ENCODE measurements at places on chromosomes 3 and 15.
A peak's percentile ranks its signal among the peaks of the same experiment; 100 is the strongest.

- no peak for DNase-seq
Measured at GRCh38 chr15:65873256-65873655, 4.0 kb downstream of the RAB11A start.

- DNase-seq = no peak
Measured at GRCh38 chr3:67704322-67704721, 49.9 kb upstream of the SUCLG2 start.

- peak; percentile 10 for DNase-seq
Measured at GRCh38 chr3:117735481-117736101, 1026.0 kb downstream of the TUSC7 start.

DNA sequence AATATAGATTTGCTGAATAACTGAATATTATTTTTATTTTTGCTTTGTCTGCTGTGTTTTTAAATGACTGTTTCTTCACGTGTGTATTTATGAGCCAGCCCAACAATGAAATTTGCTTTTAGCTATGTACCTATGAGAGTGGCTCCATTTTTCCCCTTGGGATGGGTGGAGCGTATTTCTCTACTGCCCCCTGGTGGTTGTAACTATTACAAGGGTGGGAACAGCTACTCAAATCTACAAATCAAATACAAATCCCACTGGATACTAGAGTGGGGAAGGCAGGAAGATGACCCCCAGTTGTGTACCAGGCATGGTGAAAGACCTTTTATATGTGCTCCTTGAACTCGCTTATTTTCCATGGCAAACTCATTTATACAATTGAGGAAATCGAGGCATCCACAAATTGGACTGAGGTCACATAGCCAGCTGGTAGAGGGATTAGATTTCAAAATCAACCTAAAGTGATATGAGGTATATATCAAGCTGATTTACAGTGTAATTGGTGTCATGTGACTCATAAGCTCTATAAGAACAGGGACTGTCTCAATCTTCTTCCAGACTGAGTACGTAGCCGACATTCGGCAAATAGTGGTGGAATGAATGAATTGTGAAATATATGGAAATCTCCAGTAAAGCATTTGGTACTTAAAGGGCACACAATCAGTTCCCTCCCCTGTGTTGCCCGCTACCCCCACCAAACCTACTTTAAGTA is 69.5 kb upstream of the VEPH1 start:
- peak; percentile 67 for DNase-seq

GRCh38 chr3:131796558-131797198 is 238.1 kb downstream of the CPNE4 start:
- no peak for DNase-seq

GRCh38 chr3:2656806-2657777 is 453.1 kb downstream of the IL5RA start:
- no peak for DNase-seq

- no peak for DNase-seq
Measured at GRCh38 chr15:64858021-64858575, 16.4 kb downstream of the PLEKHO2 start.

- no peak for DNase-seq
Measured at GRCh38 chr3:101278727-101279126, 41.6 kb downstream of the IMPG2 start.

- peak; percentile 57 for DNase-seq
Measured at GRCh38 chr3:119831941-119832371, 50.1 kb downstream of the NR1I2 start.

DNA sequence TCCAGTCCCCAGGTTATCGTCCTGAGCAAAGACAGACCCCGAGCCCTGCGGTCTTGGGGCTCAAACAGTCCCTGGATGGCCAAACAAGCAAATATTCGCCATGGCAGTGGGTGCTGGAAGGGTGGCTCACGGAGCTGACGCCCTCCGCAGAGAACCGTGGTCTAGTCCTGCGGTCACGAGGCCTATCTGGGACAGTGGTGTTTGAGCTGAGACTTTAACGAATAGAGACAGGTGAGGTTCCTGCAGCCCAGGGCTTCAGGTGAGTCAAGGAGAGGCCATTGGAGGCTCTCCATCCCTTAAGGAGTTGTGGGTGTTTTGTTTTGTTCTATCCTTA is 399 bp upstream of the SUCLG2 start:
- DNase-seq = no peak

DNA sequence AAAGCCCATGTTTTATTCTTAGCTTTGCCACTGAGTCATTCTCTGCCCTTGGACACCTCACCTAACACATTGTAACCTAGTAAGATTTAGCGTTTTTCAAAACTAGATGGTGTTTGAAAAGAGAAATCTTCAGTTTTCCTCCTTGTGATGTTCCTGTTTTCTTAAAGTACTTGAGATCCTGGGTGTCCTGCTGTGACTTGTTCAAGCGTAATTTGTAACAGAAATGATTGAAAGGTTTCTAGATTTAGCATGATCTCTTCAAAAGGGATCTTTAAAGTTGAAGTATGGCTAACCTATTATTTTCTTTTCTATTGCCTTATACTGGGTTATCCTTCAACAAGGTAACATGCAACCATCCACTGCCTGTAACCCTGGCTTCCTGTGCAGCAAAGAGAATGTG is 32.6 kb upstream of the SPATA16 start:
- DNase-seq = no peak

- no peak for DNase-seq
Measured at GRCh38 chr15:73969151-73969759, 22.8 kb downstream of the STOML1 start.

GRCh38 chr3:9130345-9131305 is 118.8 kb downstream of the SRGAP3 start:
- DNase-seq = no peak

GRCh38 chr3:142086581-142087090 is 62.7 kb downstream of the TFDP2 start:
- DNase-seq = no peak

DNA sequence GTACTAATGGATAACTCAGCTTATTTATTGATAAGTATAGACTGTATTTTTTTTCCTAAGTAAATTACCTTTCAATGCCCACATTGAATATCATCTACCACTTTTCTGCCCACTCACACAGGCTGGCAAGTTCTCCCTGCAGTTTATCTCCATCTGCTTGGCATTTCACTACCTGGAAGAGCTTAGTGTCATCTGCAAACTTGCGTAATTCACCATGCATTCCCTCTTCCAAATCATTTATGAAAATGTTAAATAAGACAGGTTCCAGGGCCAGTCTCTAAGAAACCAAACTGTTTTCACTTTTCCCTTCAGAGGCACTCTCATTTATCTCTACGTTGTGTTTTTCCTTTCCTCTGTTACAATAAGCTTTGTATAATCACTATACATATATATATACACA is 1076.6 kb downstream of the IGSF11 start:
- no peak for DNase-seq

DNA sequence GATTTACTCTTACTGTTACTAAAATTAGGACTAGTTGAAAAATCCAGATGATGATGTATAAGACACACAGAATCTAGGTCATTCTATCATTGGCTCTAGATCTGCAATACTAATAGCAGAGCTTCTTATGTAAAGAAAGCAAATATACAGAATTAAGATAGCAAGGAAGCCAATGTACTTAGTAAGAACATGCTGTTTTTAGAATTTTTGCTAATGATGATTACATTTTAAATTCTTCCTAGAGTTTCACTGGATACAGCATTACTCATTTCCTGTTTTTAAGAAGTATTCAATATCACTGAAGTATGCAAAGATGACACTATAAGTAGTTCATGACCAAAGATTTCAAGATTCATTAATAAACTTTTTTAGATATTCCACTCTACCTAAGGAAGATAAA is 60.7 kb downstream of the CFAP20DC start:
- DNase-seq = peak; percentile 68

- DNase-seq = peak; percentile 83
Measured at GRCh38 chr3:129461022-129461421, 21.0 kb downstream of the IFT122 start.

GRCh38 chr3:143526011-143526545 is 322.2 kb downstream of the SLC9A9 start:
- peak; percentile 43 for DNase-seq

DNA sequence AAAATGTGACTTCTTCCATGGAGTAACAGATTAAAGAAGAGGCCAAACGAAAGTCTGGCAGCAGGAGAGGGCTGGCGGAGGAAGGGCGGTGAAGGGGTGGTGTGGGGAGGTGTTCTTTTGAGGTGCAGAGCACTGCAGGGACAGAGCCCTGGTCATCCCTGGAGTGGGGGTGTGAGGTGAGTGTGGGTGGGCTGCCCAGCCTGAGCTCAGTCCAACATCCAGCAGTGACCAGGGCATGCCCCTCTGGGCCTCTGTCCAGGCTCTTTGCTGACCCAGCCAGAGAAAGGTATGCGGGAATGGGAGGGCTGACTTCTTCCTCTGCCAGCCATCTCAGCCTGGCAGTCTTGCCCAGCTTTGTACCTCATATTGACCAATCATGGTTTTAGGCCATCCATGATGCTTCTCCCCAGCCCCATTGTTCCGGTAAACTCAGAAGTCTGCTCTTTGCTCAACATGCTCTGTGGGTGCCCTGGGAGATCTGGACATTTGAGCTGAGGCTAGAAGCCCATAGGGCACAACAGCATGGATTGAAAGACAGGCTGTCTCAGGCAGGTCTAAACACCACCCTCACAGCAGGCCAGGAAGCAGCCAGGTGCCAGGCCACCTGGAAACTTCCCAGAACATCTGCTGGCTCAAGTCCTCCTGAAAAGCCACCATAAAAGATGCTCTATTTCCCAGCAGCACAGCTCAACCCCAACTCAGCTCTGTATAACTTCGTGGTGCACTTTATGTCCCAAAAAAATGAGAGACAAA is 25.9 kb upstream of the CXCR6 start:
- DNase-seq = no peak
